Foreskin keratinocyte (primary cell): ENCODE measurements at places on chromosomes 7 and 10.

- no peak for DNase-seq
Measured at GRCh38 chr7:139661043-139661440, 116.8 kb downstream of the HIPK2 start.

GRCh38 chr10:24272374-24272773 lies 63.4 kb downstream of the KIAA1217 start:
- peak; percentile 16 for DNase-seq

GRCh38 chr7:131904760-131905327 lies 348.4 kb upstream of the PODXL start:
- no peak for DNase-seq

DNA sequence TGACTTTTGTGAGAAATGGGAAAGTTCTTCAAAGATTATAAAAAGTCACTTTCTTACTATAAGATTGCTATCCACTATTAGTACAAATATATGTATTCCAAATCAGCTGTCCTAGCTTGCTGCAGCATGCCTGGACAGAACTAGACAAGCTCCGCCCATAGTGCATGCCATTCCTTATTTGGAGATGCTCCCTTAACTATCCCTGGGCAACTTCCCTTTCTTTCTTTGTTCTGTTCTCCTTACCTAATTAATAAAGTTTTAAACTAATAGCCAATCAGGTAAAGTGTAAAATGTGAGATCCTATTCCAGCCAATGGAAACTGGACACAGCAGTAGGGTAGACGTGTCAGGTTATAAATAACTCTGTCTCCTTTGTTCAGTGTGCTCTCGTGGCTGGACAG lies 281.9 kb downstream of the CAMK1D start:
- peak; percentile 32 for DNase-seq

GRCh38 chr10:58330431-58330830 lies 4.4 kb upstream of the UBE2D1 start:
- DNase-seq, result no peak

DNA sequence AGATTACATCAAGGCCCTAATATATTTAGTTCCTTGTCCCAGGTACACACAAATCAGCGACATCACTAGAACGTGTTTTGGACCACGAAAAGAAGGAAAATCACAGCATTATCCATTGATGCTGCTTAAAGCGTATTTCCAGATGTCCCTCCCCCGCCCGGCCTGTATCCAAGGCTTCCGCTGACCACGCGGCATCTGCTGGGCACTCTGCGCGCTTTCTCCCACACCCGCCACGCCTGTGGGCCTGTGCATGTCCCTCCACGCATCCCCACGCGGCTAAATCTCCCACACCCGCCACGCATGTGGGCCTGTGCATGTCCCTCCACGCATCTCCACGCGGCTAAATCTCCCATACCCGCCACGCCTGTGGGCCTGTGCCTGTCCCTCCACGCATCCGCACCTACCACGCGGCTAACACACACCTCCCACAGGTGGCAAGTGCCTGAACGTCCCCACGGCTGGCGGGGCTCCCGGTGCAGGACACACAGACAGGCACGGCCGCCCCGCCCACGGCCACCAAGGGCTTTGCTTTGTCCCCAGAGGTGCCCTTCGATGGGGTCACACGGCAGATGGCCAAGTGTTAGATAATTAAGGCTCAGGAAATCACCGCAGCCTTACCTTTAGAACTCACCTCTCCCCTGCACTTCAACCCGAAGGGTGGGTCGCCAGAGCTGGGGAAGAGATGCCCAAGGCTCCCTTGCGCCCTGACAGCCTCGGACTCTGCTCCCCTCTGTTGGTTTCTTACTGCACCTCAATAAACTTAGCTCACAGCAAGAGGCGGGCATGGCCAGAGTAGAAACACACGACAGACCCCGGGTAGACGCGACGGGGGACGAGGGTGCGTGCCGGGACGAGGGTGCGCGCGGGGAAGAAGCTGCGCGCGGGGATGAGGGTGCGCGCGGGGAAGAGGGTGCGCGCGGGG lies 49.5 kb downstream of the DIP2C start:
- no peak for DNase-seq

- DNase-seq, result no peak
Measured at GRCh38 chr10:37947526-37947925, 28.9 kb downstream of the ZNF25 start.

DNA sequence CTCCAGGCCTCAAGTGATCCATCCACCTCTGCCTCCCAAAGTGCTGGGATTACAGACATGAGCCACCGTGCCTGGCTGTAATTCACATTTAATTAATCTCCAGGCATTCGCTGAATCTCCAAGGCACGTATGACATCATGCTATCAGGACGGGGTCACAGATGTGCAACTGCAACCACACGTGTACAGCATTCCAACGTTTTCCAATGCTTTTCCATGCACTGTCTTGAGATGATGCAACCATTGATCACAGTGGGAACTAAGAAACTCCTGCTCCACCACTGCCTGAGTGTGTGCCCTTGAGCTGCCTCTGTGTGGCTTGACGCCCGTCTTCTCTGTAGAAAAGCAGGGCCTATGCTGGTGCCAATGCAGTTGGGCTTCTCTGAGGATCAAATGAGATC lies 119.8 kb upstream of the LYZL2 start:
- DNase-seq, result no peak

DNA sequence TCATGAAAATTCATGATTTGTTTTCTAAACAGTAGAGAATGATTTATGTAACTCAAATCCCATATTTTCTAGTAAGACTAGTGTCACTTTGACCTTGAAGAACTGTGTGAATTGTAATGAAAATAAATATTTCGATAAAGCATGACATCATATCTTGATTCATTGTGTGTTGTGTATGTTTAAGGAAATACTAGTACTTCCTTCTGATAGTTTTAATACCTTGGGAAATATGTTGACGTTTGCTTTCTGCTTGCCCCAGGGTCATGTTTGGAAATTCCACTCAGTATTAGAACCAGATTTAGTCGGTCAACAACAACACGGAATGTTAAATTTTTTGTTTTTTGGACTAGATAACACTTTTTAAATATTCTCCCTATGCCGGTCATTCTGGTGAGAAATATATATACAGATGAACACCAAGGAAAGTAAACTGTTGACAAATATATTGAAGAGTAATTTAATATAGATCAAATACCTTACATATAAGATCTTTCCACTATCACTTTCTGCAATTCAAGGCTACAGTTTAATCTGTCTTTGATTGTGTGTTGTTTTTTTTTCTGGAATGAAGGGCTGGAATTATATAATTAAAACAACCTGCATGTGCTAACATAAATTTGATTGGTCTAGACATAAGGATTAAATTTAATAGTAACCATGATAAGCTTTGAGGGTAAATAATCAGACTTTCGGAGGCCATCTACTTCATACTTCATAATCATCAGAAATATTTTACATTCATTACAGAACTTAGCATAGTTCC lies 126.2 kb downstream of the MDFIC start:
- no peak for DNase-seq

DNA sequence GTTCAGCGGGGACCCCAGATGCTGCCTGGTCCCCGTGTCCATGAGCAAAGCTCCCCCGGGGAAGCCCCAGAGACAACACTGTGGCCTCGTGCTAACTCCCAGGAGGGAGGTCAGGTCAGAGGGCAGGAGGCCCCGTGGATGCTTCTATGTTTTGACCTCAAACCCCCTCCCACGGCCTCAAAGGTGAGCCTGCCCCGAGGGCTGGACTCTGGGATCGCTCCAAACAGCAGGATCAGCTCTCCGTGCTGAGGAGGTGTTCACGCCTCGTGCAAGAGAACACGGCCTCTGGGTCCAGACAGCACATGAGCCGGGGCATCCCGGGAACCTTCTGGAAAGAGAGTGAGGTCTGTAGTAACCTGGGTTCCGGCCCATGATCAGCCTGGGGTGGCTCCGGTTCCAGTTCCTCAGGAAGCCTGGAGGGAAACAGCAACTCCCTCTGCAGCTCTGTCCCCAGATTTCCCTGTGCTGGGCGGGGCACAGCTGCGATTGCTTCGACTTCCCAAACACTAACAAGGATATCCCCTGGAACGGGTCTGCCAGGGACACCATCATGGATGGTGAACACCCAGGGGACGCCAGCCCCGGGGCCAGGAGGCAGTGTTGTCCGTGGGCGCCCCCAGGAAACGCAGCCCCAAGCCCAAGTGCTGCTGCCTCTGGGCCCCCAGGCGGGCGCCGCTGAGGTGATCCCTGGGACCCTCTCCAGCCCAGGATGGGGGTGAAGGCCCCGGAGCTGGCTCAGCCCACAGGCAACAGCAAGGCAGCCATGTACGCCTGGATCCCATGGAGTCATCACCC lies 18.0 kb upstream of the INPP5A start:
- DNase-seq, result no peak

GRCh38 chr10:50636618-50637579 lies 13.1 kb upstream of the SGMS1 start:
- DNase-seq, result no peak

GRCh38 chr7:86778271-86778670 lies 134.6 kb downstream of the GRM3 start:
- no peak for DNase-seq

- no peak for DNase-seq
Measured at GRCh38 chr10:47287805-47288204, 12.2 kb upstream of the GDF10 start.

GRCh38 chr7:152544481-152544927 lies 108.7 kb upstream of the KMT2C start:
- DNase-seq, result no peak

DNA sequence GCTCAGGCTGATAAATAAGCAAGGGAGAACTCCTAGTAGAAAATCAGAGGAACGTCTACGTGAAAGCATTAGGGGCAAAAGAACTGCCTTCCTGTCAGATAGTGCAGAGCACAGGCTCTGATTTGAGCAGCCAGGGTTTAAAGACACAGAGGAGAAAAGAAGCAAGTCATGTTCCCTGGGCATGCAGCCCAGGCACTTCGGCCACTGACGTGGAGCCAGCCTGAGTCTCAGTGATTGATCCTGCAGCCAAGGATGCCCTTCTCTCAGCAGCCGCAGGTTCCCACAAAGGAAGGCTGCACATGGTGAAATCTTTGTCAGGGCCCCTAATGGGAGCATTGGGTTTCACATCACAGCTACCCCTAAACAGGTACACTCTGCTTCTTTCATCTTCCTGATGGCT lies 161.7 kb upstream of the HPS1 start:
- no peak for DNase-seq

DNA sequence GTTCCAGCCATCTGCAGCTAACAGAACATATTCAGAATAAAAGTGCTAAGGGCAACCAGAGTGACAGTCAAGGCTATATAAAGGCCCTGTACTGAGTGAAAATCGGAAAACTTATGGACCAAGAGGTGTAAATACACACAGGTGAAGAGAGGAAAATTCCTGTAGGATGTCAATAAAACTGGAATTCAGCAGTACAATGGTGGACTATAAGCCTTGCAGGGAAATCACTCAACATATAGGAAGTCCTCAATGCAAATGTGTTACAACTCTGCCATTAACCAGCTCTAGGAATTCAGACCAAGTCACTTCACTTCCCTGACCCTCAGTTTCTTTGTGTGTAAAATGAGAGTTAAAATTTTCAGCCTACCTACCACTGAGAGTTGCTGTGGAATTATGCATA lies 7.7 kb downstream of the USP6NL start:
- no peak for DNase-seq

DNA sequence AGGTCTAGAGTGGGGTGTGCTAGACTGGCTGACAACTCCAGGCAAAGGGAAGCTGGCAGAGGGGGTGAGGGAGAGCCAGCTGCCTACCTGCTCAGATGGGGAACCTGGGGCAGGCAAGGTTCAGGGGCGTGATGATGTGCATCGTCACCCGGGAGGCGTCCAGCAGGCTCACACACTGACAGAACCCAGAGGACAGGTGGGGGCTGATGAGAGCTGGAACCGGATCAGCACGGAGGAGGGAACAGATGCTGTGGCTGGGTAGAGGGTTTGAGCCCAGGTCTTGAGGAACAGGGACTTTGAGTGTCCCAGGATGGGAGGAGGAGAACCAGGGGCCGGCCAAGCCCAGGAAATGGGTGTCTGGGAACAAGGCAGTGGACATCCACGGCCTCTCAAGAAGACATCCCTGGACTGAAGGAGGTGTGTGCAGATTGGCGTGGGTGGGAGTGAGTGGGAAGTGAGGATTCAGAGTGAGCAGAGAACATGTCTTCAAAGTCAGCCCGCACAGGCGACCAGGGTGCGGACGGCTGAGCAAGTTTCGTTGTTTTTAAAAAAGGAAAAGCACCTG lies 3.9 kb downstream of the RASGEF1A start:
- DNase-seq, result no peak

DNA sequence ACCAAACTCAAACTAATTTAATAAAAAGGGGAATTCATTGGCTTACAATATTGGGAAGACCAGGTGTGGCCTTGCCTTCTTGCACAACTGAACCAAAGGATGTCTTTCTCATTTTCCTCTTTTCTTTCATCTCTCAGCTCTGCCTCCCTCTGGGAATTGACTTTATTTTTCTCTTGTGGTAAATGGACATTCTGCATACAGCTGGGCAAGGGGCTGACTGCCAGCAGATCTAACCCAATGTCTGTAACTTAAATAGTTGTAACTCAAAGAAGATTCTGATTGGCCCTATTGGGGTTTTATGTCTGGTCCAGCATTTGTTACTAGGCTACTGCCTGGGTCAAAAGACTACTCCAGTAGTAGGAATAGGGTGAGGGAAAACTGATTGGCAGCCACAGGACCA lies 15.3 kb downstream of the PTTG1IP2 start:
- DNase-seq, result no peak

GRCh38 chr7:100493476-100494264 lies 9.9 kb downstream of the NYAP1 start:
- no peak for DNase-seq

- peak; percentile 44 for DNase-seq
Measured at GRCh38 chr10:62831346-62831745, 15.2 kb upstream of the EGR2 start.

DNA sequence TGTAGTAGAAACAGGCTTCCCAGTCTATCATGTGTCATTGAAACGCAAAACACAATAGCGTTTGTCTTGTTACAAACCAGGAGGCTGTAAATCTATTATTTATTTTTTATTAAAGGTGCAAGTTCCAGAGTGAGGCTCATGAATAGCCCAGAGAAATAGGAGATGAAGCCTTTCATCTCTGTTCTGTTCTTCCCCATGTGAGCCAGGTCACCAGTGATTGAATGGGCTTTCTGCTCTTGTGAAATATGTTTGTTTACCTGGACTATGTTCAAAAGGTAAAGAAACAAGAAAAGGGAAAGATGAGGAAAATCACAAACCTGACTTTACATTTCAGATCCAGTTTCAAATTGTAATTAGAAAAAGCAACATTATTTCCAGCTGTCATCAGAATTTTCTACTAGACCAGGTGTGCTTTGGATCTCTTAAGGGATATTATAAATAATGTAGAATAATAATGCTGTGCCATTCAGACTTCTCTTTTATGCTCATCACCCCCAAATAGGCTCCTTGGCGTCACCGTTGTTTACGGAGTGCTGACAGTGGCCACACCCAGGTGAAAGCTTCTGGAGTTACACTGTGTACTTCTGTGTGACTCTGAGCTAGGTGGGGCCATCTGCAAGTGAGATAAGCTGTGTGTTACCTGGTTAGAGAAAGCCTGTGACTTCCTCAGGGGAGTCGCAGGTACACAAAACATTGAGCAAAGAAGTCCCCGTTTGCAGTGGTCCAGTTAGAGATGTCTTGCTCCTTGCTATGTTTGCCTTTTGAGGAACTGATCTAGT lies 274.9 kb downstream of the SDK1 start:
- DNase-seq, result no peak

- DNase-seq, result no peak
Measured at GRCh38 chr7:28937619-28938018, 20.5 kb downstream of the TRIL start.
